Activated CD4-positive, alpha-beta T cell treated with anti-CD3 and anti-CD28 coated beads, Interleukin-2, amount 10 ng/mL, durations not matched to agents 24 days and 14 days (primary cell): ENCODE measurements at places on chromosomes 3 and 15. TPM values are rescaled to one million over a fixed set of nuclear protein-coding genes. Genes with fewer than 3 reads are reported as not detected.

The IFT57 gene
- total RNA-seq: 25.2 and 26.6 TPM in 2 replicates

The DUOX1 gene
- 0.02 and 0.14 TPM in 2 replicates for total RNA-seq

The ZPLD1 gene
- total RNA-seq: not detected in 2 replicates

The KLF15 gene
- 0.19 and 0.28 TPM in 2 replicates for total RNA-seq

The TRIM71 gene
- 0.05 and 0.07 TPM in 2 replicates for total RNA-seq

The SUCNR1 gene
- total RNA-seq: not detected in 2 replicates

The TM4SF18 gene
- total RNA-seq: not detected in 2 replicates

The CHRM5 gene
- not detected in 2 replicates for total RNA-seq

The PFN2 gene
- 0.62 and 0.82 TPM in 2 replicates for total RNA-seq

The KCNAB1 gene
- not detected in 2 replicates for total RNA-seq

The RPL4 gene
- total RNA-seq: 3,393 and 3,435 TPM in 2 replicates
